Stimulated activated CD4-positive, alpha-beta T cell treated with anti-CD3 and anti-CD28 coated beads, TNF-alpha, amount 100 ng/mL, for 1 hour (primary cell): ENCODE measurements at places on chromosomes 1 and 21.

- no peak for DNase-seq
These were observed 11.0 kb downstream of the TNFRSF9 start for GRCh38 chr1:7929637-7930036.

DNA sequence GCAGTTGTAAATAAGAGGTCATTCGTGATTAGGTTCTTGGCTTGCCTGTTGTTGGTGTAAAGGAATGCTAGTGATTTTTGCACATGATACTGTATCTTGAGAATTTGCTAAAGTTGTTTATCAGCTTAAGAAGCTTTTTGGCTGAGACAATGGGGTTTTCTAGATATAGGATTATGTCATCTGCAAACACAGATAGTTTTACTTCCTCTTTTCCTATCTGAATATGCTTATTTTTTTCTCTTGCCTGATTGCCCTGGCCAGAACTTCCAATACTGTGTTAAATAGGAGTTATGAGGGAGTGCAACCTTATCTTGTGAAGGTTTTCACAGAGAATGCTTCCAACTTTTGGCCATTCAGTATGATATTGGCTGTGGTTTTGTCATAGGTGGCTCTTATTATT lies 576.1 kb upstream of the RGS18 start:
- no peak for DNase-seq

- DNase-seq: no peak
These were observed 135.4 kb upstream of the SOD1 start for GRCh38 chr21:31524140-31524539.

GRCh38 chr1:191255354-191256054 lies 777.8 kb upstream of the BRINP3 start:
- DNase-seq: no peak

GRCh38 chr1:44707959-44708831 lies 22.8 kb downstream of the RNU5D-1 start:
- no peak for DNase-seq

DNA sequence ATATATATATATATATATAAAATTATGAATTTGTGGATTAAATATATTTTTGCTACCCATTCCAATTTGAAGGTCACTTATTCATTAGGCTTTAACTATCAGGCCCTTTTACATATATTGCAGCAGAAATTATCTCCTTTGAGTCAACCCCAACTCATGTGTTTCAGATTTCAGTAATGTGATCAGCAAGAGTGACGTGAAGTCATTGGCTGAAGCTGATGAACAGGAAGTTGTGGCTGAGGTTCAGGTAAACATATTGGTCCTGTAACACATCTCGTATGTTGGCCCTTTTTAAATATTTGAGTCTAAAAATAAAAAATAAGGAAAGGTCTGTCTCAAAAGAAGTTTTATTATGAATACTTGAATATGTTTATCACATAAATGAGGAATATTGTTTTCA lies 8.5 kb downstream of the VPS45 start:
- no peak for DNase-seq

DNA sequence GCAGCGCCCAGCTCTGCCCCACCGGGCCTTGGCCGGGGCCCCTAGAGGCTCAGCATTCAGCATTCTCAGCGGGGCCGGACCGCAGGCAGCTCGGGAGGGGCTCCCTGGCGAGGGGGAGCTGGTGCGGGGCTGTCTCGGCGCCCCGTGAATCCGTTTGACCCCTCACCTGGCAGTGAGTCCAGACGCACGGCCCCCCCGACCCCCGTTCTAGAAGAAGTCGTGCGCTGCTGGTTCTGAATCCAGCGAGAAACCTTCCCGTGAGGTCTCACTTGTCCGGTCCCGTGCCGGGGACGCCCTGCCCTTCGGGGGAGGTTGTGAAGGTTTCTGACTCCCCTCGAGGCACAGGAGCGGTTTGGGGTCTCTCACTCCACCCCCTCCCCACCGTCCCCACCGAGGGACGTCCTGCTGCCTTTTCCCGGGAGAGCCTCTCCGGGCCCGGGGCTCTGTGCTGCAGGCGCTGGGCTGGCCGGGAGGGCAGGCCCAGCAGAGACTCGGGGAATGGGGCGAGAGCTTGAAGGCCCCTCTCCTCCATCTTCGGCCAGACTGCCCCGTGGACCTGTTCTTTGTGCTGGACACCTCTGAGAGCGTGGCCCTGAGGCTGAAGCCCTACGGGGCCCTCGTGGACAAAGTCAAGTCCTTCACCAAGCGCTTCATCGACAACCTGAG lies 655 bp downstream of the COL6A1 start:
- no peak for DNase-seq

GRCh38 chr1:4939266-4939665 lies 284.9 kb downstream of the AJAP1 start:
- DNase-seq: no peak

GRCh38 chr1:198491028-198491427 lies 49.5 kb downstream of the ATP6V1G3 start:
- DNase-seq: no peak

DNA sequence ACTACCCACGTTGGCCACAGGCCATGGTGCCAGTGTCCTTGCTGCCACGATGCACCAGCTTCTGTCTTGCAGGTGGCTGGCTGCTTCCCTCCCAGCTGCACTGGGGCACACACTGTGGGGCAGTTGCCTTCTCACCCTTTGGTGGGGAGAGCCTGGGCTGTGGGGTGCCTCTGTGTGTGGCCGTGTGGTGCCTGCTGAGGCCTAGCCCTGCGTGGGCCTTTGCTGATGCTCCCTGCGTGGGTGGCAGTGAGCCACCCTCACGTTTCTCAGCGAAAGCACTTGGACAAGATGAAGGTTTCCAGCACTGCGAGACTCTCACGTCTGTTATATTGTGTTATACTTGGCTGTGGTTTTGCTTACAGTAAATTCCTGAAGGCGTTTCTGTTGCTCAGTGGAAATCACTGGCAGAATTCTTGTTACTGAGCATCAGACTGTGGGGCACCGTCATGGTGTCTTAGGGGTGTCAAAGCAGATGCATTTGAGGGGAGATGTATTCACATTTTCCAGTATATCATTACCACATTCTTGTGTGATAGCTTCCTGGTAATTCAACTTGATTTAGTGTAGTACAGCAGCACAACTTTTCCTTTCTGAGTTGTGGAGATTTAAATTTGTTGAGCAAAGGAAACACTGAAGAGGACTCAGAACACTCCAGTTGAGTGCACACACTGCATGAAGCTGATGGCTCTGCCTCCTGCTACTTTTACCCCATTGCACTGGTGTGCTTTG lies 124.7 kb downstream of the PCBP3 start:
- no peak for DNase-seq

- no peak for DNase-seq
These were observed 544.6 kb downstream of the NEGR1 start for GRCh38 chr1:71737768-71738167.

- DNase-seq: no peak
These were observed 20.8 kb upstream of the JAK1 start for GRCh38 chr1:64986903-64987871.

DNA sequence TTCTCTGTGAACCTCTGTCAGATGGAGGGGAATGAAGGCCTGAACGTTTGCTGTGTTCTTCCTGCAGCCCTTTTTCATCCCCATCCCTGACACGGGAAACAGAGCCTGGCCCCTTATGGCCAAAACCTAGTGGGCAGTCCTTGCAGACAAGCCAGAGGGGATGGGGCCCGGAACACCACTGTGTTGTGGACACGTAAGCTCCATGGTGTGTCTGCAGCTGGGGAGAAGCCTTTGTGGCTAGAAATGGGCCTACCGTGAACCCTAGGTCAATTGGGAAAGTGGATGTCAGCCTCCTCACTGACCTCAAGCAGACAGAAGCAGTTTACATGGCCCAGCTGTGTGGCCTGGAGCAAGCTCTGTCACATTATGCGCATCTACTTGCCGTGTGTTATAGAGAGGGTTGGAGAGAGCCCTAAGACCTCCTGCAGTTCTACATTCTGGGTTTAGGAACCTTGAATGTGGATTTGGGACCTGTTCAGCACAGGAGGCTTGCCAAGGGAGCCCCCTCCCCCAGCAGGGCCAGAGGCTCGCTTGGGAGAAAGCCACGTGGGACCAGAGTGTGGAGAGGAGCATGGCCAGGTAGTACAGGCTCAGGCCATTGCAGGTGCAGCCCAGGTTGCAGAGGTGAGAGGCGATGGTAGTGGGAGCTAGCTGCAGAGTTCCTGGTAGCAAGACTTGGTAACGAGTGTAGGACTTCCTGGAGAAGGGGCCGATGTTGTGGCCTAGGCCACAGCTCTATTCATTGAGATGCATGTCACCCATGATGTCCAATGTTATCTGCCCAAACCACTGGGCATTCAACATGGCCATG lies 20.7 kb downstream of the PARS2 start:
- no peak for DNase-seq
